ENCODE measurements at places on chromosomes 1 and 21. TPM values are rescaled to one million over a fixed set of nuclear protein-coding genes. Genes with fewer than 3 reads are reported as not detected.

DNA sequence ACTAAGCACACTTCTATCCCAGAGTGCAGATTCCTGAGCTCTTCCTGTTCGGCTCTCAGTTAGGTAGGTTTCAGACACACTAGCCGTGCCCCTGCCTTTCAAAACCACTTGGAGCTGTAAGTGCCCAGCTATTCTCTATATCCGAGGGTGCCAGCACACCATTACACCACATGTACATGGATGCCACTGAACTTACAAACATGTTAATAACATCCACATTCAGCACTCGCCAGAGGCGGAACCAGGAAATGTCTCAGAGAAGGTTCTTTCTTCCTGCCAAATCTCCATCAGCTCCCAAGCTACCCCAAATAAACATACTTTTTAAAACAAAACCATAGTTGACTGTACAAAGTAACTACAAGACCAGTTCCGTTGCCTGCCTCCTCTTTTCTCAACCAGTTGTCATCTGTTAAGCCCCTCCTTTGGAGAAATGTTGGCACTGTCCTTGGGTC lies 78.4 kb upstream of the CTTNBP2NL start:
- no peak for DNase-seq
- H3K27me3 ChIP-seq: peaks cover 4% of the 10 kb centered on the region
- H3K27ac ChIP-seq: peak overlapping the region; percentile 67
- H3K4me1 ChIP-seq: peaks cover 3% of the 10 kb centered on the region
- no peak overlapping the region for H3K4me3 ChIP-seq

Gene MRPL37
- total RNA-seq: 55.9 TPM

GRCh38 chr21:26199456-26199855 lies 28.9 kb upstream of the APP start:
- DNase-seq: no peak
- H3K4me3 ChIP-seq: no peak overlapping the region
- no peaks in the 10 kb centered on the region for H3K36me3 ChIP-seq
- no peaks in the 10 kb centered on the region for H3K27me3 ChIP-seq

Gene CNST
- 30.3 TPM for total RNA-seq

- no peak overlapping the region for H3K4me3 ChIP-seq
- H3K27me3 ChIP-seq: no peaks in the 10 kb centered on the region
- DNase-seq: no peak
- no peaks in the 10 kb centered on the region for H3K4me1 ChIP-seq
Measured at GRCh38 chr1:24032981-24033380, 52.9 kb upstream of the SRSF10 start.

Gene NID1
- 139 TPM for total RNA-seq

Gene LAMTOR2
- total RNA-seq: 46.4 TPM

Gene SLC1A7
- total RNA-seq: not detected

- H3K36me3 ChIP-seq: peaks cover 29% of the 10 kb centered on the region
- no peak overlapping the region for H3K27ac ChIP-seq
- H3K27me3 ChIP-seq: no peaks in the 10 kb centered on the region
Measured at GRCh38 chr1:78019024-78019423, 14.3 kb downstream of the DNAJB4 start.

DNA sequence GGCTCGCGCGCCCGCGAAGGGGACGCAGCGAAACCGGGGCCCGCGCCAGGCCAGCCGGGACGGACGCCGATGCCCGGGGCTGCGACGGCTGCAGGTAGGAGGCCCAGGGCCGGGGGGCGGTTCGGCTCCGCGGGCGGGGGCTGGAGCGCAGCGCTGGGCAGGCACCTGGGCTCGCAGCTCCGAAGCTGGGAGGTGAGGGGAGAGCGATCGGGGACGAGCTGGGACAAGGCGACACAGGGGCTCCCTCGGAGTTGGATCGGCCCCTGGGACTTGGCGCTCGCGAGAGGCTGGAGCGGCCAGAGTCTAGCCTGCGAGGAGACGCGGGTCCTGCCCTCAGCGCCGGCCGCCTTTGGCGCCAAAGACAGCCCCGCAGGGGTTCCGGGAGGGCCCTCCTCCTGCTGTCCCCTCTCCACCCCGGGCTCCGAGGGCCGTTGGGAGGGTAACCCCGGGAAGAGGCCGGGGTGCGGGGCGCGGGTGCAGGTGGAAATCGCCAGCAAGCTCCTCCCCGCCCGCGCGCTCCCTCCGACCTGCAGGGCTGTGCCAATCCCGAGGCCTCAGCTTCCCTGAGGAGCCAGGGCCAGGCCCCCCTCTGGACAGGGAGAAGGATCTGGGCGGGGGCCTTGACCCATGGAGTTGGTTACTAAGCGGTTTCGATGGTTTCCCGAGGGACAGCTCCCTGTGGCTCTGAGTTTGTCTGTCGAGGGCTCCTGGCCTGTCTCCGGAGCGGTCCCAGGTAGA lies 401 bp downstream of the TP73 start:
- no peaks in the 10 kb centered on the region for H3K36me3 ChIP-seq
- H3K4me3 ChIP-seq: peak overlapping the region; percentile 90
- peaks cover 56% of the 10 kb centered on the region for H3K4me1 ChIP-seq
- peaks cover 49% of the 10 kb centered on the region for H3K27me3 ChIP-seq
- no peak overlapping the region for H3K27ac ChIP-seq
- peak; percentile 78 for DNase-seq

- H3K4me3 ChIP-seq: no peak overlapping the region
- H3K36me3 ChIP-seq: no peaks in the 10 kb centered on the region
- H3K27ac ChIP-seq: peak overlapping the region; percentile 63
- H3K27me3 ChIP-seq: no peaks in the 10 kb centered on the region
- no peak for DNase-seq
Measured at GRCh38 chr1:172398193-172398592, 22.3 kb upstream of the C1orf105 start.

GRCh38 chr21:33924766-33925100 lies 9.1 kb upstream of the ATP5PO start:
- no peak overlapping the region for H3K27ac ChIP-seq
- no peak overlapping the region for H3K4me3 ChIP-seq
- H3K27me3 ChIP-seq: no peaks in the 10 kb centered on the region
- no peaks in the 10 kb centered on the region for H3K36me3 ChIP-seq

- H3K36me3 ChIP-seq: peaks cover 85% of the 10 kb centered on the region
- H3K27ac ChIP-seq: no peak overlapping the region
Measured at GRCh38 chr1:235112297-235113182, 16.1 kb downstream of the TOMM20 start.

Gene RHEX
- 4.6 TPM for total RNA-seq

- DNase-seq: no peak
- no peaks in the 10 kb centered on the region for H3K36me3 ChIP-seq
- peaks cover 5% of the 10 kb centered on the region for H3K4me1 ChIP-seq
- H3K27me3 ChIP-seq: no peaks in the 10 kb centered on the region
- peak overlapping the region; percentile 14 for H3K27ac ChIP-seq
Measured at GRCh38 chr1:14167884-14168283, 430.6 kb upstream of the KAZN start.

GRCh38 chr1:172112576-172112975 lies 271.3 kb downstream of the DNM3 start:
- no peaks in the 10 kb centered on the region for H3K36me3 ChIP-seq
- H3K27me3 ChIP-seq: no peaks in the 10 kb centered on the region
- H3K4me3 ChIP-seq: no peak overlapping the region
- H3K27ac ChIP-seq: no peak overlapping the region
- DNase-seq: no peak

Gene CDK18
- 23.3 TPM for total RNA-seq

- no peak for DNase-seq
- H3K36me3 ChIP-seq: no peaks in the 10 kb centered on the region
- peaks cover 13% of the 10 kb centered on the region for H3K4me1 ChIP-seq
- no peak overlapping the region for H3K27ac ChIP-seq
Measured at GRCh38 chr1:200862713-200863415, 9.9 kb upstream of the GPR25 start.

DNA sequence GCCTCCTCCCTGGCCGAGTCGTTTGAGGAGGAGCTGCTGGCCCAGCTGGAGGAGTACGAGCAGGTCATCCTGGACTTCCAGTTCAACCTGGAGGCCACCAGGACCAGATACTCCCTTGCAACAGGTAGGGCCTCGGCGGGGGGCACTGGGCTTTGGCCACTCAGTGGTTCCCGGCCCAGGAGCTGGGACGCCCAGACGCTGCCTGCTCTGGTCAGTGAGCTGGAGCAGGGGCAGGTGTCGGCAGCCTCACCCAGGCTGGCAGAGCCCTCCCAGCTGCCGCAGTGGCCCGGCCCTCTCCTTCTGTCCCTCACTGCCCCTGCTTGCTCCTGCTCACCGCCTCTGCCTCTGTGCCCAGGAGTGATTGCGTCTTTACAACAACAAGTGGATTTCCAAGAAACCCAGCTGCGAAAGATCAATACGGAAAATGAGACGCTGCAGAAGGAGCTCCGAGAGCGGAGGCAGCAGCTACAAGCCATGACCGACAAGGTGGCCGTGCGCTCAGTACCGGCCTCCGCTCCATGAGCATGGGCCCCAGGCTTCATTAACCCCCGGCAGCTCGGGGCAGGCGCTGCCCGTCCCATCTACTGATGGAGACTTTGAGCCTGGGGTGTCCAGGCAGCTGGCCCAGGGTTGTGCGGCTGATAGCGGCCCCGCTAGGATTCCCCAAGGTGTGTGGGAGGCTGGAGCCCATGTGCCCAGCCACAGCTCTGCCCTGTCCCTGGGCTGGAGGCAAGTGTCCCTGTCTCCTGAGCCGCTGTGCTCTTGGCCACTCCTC lies 9.0 kb upstream of the SMIM1 start:
- no peaks in the 10 kb centered on the region for H3K27me3 ChIP-seq
- H3K4me1 ChIP-seq: no peaks in the 10 kb centered on the region
- H3K36me3 ChIP-seq: no peaks in the 10 kb centered on the region

Gene DENND2C
- 1.3 TPM for total RNA-seq

Gene HSPG2
- total RNA-seq: 69.7 TPM

- H3K4me3 ChIP-seq: no peak overlapping the region
- no peak for DNase-seq
- H3K27me3 ChIP-seq: peaks cover 9% of the 10 kb centered on the region
- no peaks in the 10 kb centered on the region for H3K36me3 ChIP-seq
- H3K27ac ChIP-seq: no peak overlapping the region
Measured at GRCh38 chr1:110524311-110525248, 5.6 kb upstream of the KCNA10 start.

Gene S100A5
- not detected for total RNA-seq

DNA sequence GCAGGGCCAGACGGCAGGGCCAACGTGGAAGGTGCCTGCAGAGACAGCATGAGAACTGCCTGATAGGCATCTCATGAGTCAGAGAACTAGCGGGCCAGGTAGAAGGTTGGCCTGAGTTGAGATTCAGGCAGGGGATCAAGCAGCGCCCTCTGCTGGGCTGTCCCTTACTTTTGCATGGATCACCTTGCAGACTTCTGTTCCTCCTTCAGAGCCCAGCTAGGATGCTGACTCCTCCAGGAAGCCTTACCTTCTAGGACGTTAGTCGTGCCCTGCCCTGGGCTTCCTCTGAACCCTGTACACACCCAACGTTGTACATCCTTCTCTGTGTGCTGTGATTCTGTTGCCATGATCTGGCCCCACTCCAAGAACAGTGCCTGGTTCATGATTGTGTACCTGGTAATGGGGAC lies 231.3 kb upstream of the VAMP3 start:
- no peak overlapping the region for H3K27ac ChIP-seq
- H3K4me1 ChIP-seq: peaks cover 32% of the 10 kb centered on the region
- DNase-seq: peak; percentile 19
- no peak overlapping the region for H3K4me3 ChIP-seq

DNA sequence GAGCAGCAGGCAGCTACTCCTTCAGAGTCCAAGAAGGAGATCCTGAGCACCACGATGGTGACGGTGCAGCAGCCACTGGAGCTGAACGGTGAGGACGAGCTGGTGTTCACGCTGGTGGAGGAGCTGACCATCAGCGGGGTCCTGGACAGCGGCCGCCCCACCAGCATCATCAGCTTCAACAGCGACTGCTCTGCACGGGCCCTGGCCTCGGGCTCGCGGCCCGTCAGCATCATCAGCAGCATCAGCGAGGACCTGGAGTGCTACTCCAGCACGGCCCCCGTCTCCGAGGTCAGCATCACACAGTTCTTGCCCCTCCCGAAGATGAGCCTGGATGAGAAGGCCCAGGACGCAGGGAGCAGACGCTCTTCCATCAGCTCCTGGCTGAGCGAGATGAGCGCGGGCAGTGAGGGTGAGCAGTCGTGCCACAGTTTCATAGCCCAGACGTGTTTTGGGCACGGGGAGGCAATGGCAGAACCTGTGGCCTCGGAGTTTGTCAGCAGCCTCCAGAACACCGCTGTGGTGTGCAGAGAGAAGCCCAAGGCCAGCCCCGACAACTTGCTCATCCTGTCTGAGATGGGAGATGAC lies 531.8 kb downstream of the KIF26B start:
- peaks cover 25% of the 10 kb centered on the region for H3K27me3 ChIP-seq
- H3K4me3 ChIP-seq: no peak overlapping the region
- no peaks in the 10 kb centered on the region for H3K36me3 ChIP-seq
- no peaks in the 10 kb centered on the region for H3K4me1 ChIP-seq
- DNase-seq: peak; percentile 69

GRCh38 chr1:2199042-2199810 lies 4.7 kb upstream of the FAAP20 start:
- peak overlapping the region; percentile 90 for H3K27ac ChIP-seq
- H3K36me3 ChIP-seq: no peaks in the 10 kb centered on the region
- peak; percentile 96 for DNase-seq
- H3K27me3 ChIP-seq: no peaks in the 10 kb centered on the region
- H3K4me1 ChIP-seq: peaks cover 30% of the 10 kb centered on the region
- peak overlapping the region; percentile 36 for H3K4me3 ChIP-seq

DNA sequence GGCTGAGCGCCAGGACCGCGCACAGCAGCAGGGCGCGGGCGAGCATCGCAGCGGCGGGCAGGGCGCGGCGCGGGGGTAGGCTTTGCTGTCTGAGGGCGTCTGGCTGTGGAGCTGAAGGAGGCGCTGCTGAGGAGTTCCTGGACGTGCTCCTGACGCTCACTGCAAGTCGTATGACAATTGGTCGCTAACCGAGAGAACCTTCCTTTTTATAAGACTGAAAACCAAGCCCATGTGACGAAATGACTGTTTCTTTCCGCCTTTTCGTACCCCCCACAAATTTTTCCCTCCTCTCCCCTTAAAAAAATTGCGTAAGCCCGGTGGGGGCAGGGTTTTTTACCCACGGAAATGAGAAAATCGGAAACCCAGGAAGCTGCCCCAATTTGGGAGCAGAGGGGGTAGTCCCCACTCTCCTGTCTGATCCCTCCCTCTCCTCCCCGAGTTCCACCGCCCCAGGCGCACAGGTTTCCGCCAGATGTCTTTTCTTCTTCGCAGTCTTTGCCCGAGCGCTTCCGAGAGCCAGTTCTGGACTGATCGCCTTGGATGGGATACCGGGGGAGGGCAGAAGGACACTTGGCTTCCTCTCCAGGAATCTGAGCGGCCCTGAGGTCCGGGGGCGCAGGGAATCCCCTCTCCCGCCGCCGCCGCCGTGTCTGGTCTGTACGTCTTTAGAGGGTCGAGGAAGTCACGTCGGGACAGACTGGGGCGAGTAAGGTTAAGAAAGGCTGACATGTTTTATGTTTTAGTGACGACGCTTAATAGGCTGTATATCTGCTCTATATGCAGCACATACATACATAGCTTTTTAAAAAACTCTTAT lies at the start of gene PTGS2:
Gene PTGS2, minus strand, starts transcription at position 179 of the 817 bp plus-strand sequence. Its CDS starts 133 bp downstream, at position 46.
- peak within 1 kb of the TSS; percentile 30 for H3K4me3 ChIP-seq
- H3K27me3 ChIP-seq: peaks cover 7% of the 10 kb centered on the region
- DNase-seq: peak; percentile 89
- H3K4me1 ChIP-seq: no peaks in the 10 kb centered on the region

Gene MCOLN2
- 14.1 TPM for total RNA-seq

DNA sequence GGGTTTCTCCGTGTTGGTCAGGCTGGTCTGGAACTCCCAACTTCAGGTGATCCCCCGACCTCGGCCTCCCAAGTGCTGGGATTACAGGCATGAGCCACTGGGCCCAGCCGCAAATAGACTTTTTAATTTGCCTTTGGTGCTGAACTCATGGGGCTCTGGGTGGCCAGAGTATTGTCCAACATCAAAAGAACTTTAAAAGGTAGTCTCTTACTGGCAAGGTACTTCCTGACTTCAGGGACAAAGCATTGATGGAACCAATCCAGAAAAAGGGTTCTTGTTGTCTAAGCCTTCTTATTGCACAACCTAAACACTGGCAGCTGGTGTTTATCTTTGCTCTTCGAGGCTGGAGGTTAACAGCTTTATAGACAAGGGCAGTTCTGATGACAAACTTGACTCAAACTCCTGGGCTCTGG lies 3.8 kb upstream of the KTI12 start:
- H3K36me3 ChIP-seq: peaks cover 35% of the 10 kb centered on the region
- H3K4me3 ChIP-seq: no peak overlapping the region
- DNase-seq: no peak
- H3K4me1 ChIP-seq: peaks cover 16% of the 10 kb centered on the region

Gene ZNF593OS
- not detected for total RNA-seq
